ENCODE measurements at places on chromosomes 4 and X. TPM values are rescaled to one million over a fixed set of nuclear protein-coding genes. Genes with fewer than 3 reads are reported as not detected.

AFF2 gene
- 0.72 TPM for total RNA-seq

ABCE1 gene
- total RNA-seq: 87.5 TPM

- no peak for DNase-seq
Measured at GRCh38 chr4:169179609-169180521, 90.9 kb downstream of the SH3RF1 start.

DNA sequence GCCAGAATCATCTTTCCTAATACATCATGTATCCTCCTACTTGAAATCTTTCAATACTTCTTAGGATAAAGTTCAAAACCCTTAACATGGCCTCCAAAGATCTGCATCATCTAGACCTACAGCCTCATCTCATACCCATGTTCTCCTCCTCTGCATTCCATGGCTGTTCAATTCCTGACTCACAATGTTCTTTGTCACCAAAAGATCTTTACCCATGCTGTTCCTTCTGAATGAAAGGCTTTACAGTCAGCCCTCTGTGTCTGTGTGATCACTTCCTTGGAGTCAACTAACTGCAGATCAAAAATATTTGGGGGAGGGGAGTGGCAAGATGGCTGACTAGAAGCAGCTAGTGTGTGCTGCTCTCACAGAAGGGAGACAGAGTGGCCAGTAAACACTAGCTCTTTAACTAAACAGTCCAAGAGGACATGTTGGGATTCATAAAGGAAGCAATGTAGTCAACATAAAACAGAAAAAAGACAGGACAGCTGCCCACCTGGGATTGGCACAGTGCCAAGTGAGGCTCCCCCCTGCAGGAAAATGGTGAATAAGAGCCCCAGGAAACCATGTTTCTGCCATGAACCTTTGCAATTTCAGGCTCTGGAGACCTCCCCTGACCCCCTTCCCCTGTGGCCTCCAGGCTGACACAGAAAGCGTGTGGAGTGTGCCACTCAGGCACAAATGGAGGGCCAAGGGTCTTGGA lies 31.9 kb downstream of the CBR4 start:
- no peak for DNase-seq

GRCh38 chrX:150455215-150455608 lies 92.1 kb downstream of the MAMLD1 start:
- no peak for DNase-seq
